Activated CD4-positive, alpha-beta T cell treated with anti-CD3 and anti-CD28 coated beads for 4 hours (primary cell): ENCODE measurements at places on chromosomes 16 and 17.

GRCh38 chr16:88102597-88102996 lies 151.4 kb downstream of the BANP start:
- no peak for DNase-seq

GRCh38 chr17:30995347-30995746 lies 24.5 kb downstream of the RNF135 start:
- DNase-seq: no peak

DNA sequence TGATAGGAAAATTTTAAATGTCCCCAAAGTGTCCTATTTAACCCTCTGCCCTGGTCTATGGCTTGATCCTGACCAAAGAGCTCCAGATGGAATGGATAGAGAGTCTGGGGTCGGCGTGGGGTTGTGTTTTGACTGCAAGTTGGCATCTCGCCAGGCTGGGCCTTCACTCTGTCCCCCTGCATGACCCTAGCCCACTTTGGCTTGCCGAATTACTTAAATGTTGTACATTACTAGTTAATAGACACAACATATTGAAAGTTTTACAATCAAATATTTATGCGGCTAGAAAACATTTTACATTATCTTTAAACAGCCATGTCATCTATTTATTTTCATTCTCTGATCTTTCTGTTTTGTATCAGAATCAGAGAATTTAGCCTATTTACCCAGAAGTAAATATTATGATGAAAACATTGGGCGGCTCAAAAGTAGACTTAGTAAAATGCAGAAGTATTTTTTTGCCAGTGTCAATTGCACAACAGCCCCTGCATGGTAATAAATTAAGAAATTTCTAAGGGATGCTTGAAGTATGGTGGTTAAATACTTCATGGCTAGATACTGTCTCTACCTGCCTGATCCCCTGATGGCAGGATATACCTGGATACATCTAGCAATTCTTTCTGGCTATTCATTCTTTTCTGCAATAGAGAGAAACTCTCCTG lies 18.8 kb upstream of the MYOCD start:
- no peak for DNase-seq

- no peak for DNase-seq
Observed at GRCh38 chr17:78781893-78782304, at the start of gene CYTH1. Gene CYTH1, minus strand, starts transcription at chr17:78782273. Its CDS starts 50 bp downstream, at chr17:78782223.

DNA sequence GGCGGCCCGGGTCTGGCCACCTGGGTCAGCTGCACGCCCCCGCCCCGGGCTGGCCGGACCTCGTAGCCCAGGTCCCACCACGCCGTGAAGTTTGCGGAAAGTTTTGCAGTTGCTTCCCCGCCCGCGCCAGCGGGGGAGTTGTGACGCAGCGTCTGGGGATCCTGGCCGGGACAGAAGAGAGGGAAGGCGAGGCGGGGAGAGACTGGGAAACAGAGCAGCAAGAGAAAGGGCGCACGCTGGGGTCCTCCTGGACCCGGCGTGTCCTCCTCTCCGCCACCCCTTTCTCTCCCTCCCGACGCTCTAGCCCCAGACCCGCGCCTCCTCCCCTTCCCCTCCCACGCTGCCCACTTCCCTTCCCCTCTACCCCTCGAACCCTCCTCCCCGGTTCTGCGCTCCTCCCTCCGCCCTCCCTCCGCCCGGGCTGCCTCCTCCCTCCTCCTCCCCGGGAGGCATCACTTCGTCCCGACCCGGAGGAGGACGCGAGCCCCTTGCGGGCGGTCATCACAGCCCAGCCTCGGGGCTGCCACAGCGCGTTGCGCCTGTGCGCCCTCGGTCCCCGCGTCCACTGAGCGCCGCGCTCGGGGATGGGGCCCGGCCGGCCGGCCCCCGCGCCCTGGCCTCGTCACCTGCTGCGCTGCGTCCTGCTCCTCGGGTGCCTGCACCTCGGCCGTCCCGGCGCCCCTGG lies at the start of gene MRC2:
TSS of gene MRC2 (plus strand) at position 452 of the 685 bp plus-strand sequence. CDS start at position 585, 133 bp downstream.
- DNase-seq: peak; percentile 44

GRCh38 chr17:38685491-38685890 lies 10.7 kb upstream of the EPOP start:
- no peak for DNase-seq

DNA sequence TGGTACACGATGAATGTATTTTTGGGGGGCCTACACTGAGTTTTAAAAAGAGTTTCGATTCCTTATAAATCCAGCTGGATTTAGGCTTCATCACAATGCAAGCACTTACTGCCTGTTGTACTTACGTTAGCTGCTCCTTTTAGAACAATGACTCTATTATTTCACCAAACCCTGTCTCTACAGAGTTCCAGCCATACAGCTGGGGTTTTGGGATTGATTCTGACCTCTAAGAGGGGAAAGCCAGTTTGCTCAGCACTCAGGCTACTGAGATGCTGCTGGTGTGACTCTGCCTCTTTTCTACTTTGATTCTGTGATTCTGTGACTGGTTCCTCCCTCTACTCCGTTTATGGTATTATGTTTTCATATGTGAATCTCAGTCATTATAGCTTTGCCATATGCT lies 329.7 kb downstream of the ABCC12 start:
- no peak for DNase-seq

DNA sequence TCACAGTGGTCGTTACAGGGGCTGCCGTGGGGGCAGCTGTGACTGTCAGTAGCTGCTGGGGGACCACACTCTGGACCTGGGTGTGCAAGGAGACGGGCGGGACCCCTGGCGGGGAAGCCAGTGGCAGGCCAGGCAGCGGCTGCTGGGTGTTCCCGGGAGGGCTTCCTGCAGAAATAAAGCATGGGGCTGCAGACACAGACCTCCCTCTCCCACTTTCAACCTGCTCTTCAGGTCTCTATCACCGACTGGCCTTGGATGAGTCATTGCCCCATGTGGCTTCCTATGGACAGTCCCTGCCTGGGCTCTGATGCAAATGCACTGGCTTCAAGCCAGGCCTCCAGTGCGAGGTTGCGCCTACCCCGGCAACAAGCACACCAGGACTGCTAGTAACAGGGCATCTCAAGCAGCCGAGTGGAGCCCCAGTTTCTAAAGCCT lies 17.2 kb downstream of the SREBF1 start:
- peak; percentile 44 for DNase-seq

- no peak for DNase-seq
Observed at GRCh38 chr17:63685041-63685440, 14.9 kb downstream of the LIMD2 start.

DNA sequence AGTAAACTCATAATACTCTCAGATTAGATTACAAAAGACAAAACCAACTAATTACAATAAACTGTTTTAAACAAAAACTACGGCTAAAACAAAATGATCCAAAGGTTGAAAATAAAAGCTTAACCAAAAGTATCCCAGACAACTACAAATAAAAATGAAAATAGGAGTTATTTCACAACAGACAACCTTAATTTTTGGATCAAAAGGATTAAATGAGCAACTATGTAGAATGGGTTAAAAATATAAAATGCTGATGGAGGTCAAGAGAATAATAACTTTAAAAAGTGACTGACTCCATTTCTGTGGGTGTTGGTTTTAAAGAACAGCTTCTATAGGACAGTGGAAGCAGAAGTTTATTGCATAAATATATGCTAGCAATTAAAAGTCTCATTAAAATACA lies 28.6 kb downstream of the METTL16 start:
- no peak for DNase-seq

GRCh38 chr17:64628641-64629040 lies 33.5 kb downstream of the SMURF2 start:
- DNase-seq: no peak
